ENCODE measurements at places on chromosomes 4 and X. TPM values are rescaled to one million over a fixed set of nuclear protein-coding genes. Genes with fewer than 3 reads are reported as not detected.
A peak's percentile ranks its signal among the peaks of the same experiment; 100 is the strongest.

The RNF175 gene
- not detected for total RNA-seq

The CT45A3 gene
- not detected for total RNA-seq

The ING2 gene
- 11.8 TPM for total RNA-seq

The TASL gene
- not detected for total RNA-seq

The CITED1 gene
- total RNA-seq = 0.36 TPM

The TMEM35A gene
- total RNA-seq = not detected

GRCh38 chr4:51895158-51895557 lies 52.2 kb downstream of the DCUN1D4 start:
- DNase-seq = no peak

DNA sequence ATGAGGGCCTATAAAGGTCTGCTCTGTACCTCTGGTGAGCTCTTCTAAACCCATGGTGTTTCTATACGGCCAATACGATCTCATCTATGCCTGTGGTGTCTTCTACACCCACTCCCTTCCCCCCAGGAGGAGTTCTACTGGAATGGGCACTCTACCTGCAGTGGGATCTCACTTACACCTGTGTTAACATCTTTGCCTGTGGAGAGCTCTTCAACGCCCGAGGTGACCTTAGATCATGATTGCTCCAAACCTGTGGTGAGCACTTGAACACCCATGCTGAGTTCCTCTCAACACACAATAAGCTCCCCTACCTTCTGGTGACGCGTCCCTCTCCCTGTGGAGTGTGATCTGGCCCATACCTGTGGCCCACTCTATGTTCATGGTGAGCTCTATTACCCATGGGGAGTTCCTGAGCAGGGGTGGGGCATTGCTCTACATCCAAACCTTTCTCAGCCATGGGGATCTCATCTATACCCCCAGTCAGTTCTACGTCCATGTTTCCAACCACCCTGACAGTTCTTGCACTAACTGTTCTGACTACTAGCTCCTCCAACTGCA lies 48.6 kb downstream of the BCOR start:
- DNase-seq = no peak

- DNase-seq = peak; percentile 32
Observed at GRCh38 chr4:37383579-37384229, 139.2 kb downstream of the NWD2 start.

DNA sequence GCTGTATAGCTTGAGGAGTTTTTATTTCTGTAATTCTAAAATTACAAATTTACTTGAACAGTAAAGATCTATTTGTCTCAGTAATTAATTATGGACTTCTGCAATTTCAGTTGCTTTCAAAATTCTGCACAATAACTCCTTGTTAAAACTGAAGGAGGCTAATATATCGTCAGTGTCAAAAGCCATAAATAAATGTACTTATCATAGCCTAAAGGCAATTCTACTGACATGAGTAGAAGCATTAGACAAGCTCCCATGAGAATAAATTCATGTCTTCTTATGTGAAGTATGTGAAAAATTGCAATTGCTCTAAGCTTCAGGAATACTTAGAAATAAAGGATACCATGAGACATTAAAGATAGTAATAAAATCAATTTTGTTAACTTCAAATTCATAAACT lies 381.2 kb upstream of the PCDH10 start:
- DNase-seq = no peak

GRCh38 chr4:120865985-120866384 lies 56.5 kb downstream of the PRDM5 start:
- no peak for DNase-seq

DNA sequence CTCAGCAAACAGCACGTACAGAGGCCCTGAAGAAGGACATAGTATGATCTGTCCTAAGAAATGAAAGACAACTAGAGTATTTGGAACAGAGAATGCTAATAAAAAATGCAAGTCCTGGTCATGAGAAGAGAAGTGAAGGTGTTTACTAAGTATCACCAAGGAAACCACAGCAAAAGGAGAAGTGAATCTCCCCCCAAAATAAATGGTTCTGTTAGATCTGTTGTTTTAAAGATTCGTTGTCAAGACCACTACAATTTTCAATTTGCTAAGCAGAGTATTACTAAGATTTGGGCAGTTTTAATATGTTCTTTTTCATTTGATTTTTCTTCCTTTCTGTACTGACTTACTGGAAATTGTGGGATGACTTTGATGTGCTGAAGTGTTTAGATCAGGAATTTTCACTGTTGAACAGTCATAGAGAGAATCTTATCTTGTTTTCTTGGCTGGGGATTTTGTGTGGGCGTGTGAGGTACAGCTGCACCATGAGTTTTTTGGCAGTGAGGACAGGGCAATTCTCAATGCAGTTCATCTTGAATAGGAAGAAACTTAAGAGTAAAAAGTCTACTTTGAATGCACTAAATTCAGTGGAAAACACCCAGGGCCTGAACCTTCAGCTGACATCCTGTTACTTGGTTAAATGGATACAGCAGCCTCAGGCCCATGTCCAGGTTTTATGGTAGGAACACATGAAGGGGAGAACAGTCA lies 132.2 kb downstream of the STIM2 start:
- no peak for DNase-seq

DNA sequence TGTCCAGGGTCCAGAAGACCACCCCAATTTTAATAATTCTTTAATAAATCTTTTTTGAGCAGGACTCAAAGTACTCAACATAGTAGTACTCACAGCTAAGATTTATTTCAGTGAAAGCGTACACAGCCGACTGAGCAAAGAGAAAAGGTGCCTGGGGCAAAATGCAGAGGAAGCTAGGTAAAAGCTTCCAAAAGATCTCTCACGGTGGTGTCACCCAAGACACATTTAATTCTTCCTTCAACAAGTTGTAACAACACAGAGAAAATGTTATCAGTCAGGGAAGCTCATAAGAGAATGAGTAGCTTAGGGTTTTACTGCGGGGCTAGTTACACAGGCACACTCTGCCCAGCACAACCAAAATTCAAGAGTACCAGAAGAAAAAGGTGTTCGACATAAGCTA lies 201.1 kb downstream of the OPHN1 start:
- DNase-seq = no peak

DNA sequence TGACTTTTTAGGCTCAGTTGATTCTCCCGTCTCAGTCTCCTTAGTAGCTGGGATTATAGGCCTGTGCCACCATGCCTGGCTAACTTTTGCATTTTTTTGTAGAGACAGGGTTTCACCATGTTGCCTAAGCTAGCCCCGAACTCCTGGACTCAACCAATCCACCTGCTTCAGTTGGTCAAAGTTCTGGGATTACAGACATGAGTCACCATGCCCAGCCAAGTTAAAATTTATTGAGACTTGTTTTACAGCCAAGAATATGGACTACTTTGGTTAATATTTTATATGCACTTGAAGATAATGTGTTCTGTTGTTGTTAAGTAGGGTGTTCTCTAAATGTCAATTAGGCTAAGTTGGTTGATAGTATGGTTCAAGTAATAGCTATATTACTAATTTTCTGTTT lies 58.7 kb downstream of the CYTL1 start:
- no peak for DNase-seq

DNA sequence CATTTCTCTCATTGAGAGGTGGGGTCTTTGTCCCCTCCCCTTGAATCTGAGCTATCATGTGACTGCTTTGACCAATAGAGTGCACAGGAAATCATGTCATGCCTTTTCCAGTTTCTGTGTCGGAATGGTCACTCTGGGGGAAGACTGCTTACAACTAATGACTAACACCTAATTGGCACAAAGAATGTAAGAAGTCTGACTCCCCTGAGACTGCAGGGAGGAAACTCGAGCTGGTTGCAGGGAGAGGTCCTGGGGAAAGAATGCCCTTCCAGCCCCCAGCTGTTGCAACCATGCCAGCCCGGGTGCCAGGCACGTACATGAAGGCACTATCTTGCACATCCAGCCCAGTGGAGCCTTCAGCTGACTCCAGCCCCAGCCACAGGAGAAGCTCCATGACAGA lies 254.2 kb downstream of the DHX15 start:
- no peak for DNase-seq

GRCh38 chrX:11543249-11543648 lies 122.5 kb downstream of the ARHGAP6 start:
- DNase-seq = no peak

- no peak for DNase-seq
Observed at GRCh38 chr4:53061091-53061850, 199.2 kb downstream of the RASL11B start.

DNA sequence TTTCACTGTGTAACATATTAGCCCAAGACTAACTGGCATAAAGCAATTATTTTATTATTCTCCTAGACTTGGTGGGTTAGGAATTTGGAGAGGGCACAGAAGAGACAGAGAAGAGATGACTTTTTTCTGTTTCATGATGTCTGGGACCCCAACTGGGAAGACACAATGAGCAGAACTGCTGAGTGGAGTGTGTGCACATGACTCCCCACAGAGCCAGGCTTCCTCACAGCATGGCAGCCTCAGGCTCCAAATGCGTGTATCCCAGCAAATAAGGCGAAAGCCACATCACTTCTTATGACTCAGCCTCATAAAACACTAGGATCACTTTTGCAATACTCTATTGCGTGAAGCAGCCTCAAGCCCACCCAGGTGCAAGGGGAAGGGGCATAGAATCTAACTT lies 68.4 kb downstream of the MFAP3L start:
- no peak for DNase-seq

GRCh38 chr4:38504396-38504715 lies 159.6 kb upstream of the KLF3 start:
- DNase-seq = no peak

DNA sequence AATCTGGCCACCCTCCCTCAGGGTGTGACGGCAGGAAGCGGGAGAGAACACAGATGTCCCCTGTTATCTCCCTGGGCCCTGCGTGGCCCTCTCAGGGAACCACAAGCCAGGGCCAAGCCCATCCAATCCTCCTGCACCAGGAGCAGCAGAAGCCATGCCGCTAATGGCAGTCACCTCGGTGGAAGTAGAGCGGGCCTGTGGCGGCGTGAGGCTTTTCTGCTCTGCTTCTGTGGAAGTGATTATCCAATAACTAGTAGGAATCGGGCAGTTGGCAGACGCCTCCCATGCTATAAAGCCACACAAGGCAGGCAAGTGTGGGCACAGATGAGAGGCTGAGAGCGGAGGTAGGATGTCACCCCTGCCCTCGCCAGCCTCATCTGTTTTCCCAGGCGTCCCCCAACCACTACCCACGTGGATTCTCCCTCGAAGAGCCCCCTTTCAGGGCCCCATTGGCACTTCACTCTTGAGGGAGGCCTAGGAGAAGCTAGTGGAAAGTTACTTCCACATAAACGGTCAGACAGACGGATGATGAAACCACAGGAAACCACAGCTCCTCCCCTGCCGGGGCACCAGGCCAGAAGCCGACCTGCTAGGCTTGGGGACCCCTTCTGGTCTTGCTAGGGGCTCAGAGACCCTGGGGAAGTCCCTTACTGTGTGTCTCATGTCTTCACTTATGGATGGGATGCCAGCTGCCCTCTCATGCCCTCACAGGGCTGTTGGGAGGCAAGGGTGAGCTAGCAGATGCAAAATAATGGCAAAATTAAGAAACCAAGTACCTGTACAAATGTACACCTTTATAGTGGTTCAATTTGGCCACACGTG lies 18.8 kb upstream of the TMSB4X start:
- DNase-seq = no peak

DNA sequence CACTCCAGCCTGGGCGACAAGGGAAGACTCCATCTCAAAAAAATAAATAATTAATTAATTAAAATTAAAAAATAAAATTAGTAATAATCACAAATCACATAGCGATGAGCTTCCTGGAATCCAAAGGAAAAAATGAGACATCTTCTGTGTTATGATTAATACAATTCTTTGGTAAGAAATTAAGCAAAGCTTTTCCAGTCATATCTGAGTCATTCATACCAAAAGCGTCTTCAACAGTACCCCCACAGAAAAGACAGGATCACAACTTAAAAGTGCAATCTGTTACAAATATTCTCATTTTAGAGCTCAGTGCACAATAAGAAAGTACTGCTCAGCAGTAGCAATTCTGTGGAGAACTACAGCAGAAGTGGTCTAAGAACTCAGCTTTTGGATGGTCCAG lies 168.5 kb upstream of the MXRA5 start:
- DNase-seq = no peak

GRCh38 chr4:129264008-129264657 lies 168.2 kb downstream of the C4orf33 start:
- DNase-seq = no peak

- DNase-seq = no peak
Observed at GRCh38 chr4:103307453-103308247, 109.5 kb upstream of the CENPE start.

All from Panc1 (cell line).